Anterior cingulate cortex (tissue), 58 donors: ENCODE measurements at places on chromosomes 16 and 17.

DNA sequence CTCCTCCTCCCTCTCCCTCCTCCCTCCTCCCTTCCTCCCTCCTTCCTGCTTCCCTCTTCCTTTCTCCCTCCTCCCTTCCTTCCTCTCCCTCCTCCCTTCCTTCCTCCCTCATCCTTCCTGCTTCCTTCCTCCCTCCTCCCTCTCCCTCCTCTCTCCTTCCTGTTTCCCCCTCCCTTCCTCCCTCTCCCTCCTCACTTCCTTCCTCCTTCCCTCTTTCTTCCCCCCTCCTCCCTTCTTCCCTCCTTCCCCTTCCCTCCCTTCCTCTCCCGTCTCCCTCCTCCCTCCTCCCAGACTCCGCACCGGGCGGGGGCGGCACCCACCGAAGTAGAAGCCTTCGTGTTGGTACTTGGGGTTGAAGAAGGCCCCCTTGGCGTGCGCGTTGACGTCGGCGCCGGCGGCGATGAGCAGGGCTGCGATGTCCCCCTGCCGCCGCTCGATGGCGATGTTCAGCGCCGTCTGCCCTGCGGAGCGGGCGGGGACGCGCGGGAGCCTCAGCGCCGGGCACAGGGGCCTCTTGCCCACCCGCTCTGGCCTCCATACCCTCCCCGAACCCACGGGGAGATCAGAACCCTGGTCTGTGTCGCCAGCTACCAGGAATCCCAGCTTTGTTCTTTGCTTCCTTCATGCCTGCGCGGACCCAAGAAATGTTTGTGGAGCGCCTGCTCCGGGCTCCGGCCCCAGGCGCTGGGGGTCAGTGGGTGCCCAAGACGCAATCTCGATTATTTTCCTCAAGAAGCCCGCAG, 22.2 kb downstream of the TRPV3 start:
- DNase-seq = peak; percentile 22

- DNase-seq = no peak
These were observed 32.7 kb downstream of the AP1G1 start for GRCh38 chr16:71775949-71776348.

GRCh38 chr17:72887917-72888316, 204.6 kb downstream of the SLC39A11 start:
- no peak for DNase-seq

GRCh38 chr16:6641091-6641490, 691.6 kb upstream of the RBFOX1 start:
- DNase-seq = no peak

- no peak for DNase-seq
These were observed 448.4 kb upstream of the CDH11 start for GRCh38 chr16:65570261-65570660.

DNA sequence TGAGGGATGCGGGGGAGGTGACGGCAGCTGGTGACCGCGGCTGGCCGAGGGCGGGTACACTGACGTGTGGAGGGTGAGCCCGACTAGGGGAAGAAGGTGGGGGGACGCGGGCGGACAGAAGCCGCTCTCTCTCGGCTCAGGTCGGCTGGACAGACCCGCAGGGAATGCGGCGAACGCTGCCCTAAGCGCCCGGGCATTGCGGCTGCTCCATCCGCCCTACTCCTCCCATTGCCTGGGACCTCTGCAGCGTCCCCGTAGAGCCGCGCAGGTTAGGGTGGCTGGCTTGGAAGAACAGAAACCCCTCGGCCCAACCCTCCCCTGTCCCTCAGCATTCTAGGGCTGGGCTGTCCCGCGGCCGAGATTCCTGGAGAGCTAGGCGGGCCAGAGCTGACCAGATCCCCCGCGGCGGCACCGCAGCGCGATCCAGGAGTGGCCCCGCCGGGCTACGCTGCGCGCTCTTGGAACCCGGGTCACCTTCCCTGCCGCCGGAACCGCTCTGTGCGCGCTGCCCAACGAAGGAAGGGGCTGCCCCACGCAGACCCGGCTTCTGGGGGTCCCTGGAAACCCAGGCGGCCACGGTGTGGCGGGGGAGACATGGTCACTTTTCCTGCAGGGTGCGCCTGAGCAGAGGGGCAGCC, 3.0 kb downstream of the DLX4 start:
- DNase-seq = no peak

- no peak for DNase-seq
These were observed 28.4 kb upstream of the NPTX1 start for GRCh38 chr17:80504686-80505413.

- no peak for DNase-seq
These were observed 40.8 kb downstream of the LDHD start for GRCh38 chr16:75075688-75076268.

- no peak for DNase-seq
These were observed 26.2 kb downstream of the GPRC5B start for GRCh38 chr16:19858340-19859018.

GRCh38 chr16:66927918-66928649, 2.7 kb upstream of the RRAD start:
- no peak for DNase-seq

DNA sequence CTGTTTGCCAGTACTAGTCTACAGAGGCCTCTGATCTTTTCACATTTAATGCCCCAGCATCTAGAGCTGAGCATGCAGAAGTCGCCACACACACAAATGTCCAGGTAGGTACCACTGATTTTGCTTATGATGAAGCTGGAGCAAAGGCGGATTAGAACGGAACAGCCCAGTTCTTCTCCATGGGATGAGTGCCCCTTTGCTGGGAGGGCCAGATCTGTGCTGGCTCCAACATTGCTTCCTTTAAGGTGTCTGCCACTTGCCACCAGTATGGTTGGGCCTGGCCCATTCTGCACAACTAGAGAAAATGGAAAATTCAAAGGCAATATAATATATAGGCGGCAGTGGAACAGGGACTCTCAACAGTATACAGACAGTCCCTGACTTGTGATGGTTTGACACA, 2.2 kb upstream of the MNT start:
- no peak for DNase-seq

DNA sequence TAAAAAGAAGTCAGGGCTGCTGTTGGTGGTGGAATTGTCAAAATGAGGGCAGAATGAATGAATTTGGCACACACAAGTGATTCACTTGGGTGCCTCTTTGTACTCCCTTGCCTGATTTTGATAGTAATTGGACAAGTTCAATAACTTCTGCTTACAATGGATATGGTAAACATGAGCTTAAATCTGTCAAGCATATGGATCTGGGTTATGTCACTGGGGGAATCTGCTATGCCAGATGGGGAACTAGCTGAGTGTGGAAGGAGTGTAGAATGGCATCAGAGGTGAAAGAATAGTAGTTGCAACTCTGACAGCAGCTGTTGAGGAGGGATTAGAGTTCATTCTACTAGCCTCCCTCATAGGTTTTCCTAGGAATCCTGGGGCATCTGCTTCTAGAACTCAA, 724.2 kb upstream of the CDH8 start:
- DNase-seq = no peak

DNA sequence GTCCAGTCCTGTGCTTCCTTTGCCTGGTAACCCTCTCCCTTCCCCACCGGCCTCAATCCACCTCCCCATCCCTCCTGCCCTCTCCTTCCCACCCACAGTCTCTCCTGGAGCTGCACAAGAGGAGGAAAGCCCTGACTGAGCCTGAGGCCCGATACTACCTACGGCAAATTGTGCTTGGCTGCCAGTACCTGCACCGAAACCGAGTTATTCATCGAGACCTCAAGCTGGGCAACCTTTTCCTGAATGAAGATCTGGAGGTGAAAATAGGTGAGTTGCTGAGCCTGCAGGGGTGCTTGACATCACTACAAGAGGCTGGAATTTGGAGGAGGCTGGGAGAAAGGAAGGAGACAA, 1.3 kb downstream of the PLK1 start:
- no peak for DNase-seq

DNA sequence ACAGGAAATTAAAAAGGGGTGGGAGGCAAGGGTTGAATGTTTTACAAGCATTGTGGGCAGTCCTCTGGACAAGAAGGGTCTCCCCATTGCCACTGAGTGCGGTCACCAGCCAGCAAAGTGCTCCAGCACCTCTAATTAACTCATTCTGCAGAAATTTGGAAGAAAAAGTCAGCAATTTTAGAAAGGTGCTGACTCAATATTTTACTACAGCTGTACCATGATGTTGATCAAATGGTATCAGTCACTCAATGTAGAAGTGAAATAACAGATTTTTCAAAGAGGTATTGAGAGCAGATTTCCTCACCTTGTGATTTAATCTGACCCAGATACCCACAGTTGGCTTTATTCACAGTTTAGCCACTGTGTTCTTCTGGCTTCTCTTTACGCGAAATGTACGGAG, 96.7 kb downstream of the PMP22 start:
- no peak for DNase-seq

- DNase-seq = no peak
These were observed 54.9 kb downstream of the GNAO1 start for GRCh38 chr16:56246051-56246817.

DNA sequence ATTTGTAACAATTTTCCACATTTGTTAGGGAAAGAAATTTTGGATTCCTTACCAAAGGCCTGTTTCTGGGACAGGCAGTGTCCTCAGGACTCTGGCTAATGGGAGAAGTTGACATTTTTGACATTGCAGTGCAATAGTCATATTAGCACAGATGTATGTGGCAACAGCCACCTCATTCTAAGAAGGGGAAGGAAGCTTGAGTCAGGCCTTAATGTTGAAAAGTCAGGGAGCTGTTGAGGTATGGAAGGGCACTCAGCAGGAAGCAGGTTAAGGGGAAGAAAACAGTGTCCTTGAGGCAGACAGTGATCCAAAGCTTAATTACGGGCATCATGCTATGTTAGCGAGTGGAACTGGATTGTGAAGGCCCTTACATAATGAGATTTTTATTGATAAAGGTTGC, 20.9 kb downstream of the AKTIP start:
- DNase-seq = no peak

DNA sequence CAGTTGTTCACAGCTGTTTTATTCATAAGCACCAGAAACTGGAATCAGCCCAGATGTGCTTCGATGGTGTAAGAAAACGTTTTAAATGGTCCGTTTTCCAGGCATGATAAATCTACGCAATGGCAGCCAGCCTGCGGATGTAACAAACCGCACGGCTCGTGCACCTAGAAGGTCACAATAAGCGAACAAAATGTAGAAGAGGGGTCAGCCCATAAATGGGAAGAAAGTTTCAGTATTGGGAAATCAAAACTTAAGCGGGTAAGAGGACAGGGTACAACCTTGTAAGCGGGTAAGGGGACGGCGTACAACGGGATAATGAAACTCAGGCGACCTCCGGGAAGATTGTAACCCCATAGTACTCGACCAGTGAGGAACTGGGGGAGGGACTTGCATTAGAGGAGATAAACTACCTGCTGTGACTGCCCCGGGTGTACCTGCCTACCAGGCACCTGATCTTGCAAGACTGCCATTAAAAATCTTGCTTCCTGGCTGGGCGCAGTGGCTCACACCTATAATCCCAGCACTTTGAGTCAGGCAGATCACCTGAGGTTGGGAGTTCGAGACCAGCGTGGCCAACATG, 66.6 kb downstream of the ANKRD11 start:
- no peak for DNase-seq

- DNase-seq = no peak
These were observed 8.8 kb downstream of the BEAN1 start for GRCh38 chr16:66435896-66436295.

GRCh38 chr16:81216706-81217105, 21.8 kb upstream of the BCO1 start:
- no peak for DNase-seq

- no peak for DNase-seq
These were observed 2.0 kb downstream of the RBBP6 start for GRCh38 chr16:24541233-24541933.

DNA sequence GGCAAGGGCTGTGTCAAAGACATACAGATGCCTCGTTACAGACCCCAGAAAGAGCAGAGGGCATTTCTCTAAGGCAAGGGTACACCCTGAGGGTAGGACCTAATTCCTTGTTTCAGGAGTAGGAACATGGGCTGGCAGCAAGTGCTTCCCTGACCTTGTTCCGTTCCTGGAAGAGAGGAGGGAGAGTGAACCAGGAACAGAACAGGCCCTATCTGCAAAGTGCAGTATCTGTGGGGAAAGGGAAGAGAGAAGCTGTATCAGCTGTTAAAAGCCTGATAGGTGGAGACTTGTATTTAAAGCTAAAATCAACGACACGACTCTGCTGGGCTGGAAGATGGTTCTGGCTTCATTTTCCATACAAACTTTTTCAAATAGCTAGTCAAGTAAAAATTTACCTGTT, 26.1 kb upstream of the FASN start:
- no peak for DNase-seq

DNA sequence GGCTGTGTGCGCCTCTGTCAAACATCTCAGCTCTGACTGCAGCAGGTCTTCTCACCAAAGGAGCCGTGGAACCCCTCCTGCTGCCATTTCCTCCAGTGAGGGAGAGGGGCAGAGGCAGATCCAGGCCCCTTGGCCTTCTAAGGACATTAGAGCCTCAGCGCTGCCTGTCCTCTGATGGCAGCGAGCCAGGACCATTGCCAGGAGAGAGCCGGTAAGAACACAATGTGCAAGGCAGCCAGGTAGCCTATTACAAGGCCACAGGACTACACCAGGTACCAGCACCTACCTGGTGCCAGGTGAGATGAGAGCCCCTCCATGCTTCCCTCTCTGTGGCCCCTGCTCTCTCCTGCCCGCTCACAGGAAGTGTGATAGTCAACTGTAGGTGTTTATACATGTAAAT, 11.0 kb downstream of the LRRC75A start:
- no peak for DNase-seq

DNA sequence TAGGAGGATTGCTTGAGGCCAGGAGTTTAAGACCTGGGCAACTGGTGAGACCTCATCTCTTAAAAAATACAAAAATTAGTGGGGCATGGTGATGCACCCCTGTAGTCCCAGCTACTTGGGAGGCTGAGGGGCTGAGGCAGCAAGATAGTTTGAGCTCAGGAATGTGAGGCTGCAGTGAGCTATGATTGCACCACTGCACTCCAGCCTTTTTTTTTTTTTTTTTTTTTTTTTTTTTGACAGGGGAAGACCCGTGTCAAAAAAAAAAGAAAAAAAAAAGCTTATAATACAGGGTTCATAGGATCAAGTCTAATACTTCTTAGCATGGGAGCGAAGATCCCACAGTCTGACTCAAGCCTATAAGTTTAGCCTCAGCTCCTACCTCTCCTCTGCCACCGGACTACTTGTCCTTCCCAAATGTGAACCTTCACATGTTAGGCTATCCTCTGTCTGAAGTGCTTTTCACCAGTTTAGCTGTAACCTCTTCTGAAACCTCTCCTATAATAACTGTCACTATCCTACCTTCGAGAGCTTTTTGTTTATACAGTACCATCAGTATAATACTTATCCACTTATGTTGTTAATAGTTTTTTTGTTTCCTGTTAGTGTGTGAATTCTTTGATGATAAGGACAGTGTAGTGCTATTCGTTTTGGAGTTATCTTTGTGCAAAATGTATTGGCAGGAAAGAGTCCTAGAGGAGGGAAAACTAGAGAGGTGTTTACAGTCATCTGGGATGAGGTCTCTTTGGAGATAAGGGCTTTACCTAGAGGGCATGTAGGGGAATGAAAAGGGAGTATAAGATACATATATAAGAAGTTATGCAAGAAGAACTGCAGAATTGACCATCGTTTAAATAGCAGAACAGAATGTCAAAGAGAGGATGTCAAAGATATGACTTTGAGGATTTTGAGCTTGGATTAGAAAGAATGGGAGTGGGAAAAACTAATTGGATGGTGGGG, 15.5 kb downstream of the CPD start:
- DNase-seq = no peak
